Stomach (tissue), 19 donors: ENCODE measurements at places on chromosomes 3 and 15. TPM values are rescaled to one million over a fixed set of nuclear protein-coding genes. Genes with fewer than 3 reads are reported as not detected.

GRCh38 chr3:139312959-139313358 is 30.9 kb upstream of the MRPS22 start:
- no peak for DNase-seq

GRCh38 chr15:73524919-73525318 is 82.0 kb downstream of the REC114 start:
- no peak for DNase-seq

DNA sequence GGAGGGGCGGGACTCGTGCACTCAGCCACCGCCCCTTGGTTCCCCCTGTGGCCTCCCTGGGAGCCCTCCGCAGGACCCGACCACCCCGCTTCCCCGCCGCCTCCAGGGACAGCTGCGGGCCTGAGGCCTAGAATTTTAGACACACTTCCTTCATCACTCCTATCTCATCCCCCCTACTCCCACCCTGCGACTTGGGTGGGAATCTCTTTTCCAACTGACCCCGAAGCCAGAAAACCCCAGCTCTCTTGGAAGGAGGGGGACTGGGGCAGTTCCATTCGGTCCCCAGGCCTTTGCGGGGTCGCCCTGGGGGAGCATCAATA is 289 bp upstream of the TFDP2 start:
- no peak for DNase-seq

GRCh38 chr3:44339181-44340057 is 853 bp downstream of the TCAIM start:
- no peak for DNase-seq

GRCh38 chr3:190595179-190595795 is 81.4 kb downstream of the IL1RAP start:
- no peak for DNase-seq

DNA sequence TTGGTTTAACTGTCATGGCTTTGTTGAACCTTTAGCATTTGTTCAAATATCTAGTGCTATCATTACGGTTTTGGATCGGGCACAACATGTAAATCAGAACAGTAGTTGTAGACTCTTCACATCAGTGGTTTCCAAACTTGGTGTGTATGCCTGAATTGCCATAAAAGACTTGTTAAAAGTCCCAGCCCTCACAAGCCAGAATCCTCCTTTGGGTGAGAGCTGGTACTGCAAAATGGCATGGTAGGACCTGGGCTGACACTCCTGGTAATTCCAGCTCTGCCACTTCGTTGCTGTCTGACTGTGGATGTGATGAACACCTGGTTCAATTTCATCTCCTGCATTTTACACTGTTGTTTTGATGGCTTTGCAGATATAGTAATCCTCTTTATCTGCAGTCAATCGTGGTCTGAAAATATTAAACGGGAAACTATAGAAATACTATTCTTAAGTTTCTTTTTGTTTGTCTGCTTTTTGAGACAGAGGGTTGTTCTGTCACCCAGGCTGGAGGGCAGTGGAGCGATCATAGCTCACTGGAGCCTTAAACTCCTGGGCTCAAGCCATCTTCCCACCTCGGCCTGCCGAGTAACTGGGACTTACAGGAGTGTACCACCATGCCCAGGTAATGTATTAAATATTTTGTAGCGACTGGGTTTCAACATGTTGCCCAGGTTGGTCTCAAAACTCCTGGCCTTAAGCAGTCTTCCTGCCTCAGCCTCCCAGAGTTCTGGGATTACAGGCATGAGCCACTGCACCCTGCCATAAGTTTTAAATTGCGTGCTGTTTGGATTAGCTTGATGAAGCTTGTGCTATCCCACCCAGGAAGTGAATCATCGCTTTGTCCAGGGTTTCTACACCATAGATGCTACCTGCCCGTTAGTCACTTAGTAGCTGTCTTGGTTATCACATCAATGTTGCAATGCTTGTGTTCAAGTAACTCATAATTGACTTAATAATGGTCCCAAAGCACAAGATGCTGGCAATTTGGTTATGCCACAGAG is 61.6 kb downstream of the RAB7A start:
- DNase-seq, result no peak

DNA sequence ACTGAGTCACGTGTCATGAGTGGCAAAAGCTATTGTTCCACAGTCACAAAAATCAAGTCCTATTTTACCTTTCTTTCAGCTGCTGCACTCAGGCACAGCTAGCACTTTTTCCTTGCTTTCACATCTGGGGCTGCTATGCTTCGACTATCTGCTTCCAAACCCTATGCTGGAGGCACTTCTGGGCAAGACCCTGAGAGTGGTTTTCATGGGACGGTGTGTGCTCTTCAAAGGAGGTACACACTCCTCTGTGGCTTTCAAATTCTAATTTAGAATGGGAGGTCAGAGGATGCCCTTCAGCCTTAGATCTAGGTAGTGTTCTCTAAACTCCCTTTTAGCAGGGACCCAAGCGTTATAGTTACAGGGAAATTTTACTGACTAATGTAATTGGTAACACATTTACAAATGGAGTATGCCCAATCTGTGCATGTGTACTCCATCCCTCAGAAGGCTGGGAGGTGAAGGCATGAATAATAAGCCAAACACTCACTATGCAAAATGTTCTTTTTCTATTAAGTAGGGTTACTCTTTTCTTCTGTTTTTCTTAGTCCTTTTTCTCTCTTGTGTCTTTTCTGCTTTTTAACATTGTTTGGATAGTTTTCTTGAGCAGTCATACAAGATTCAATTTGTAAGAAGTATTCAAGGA is 188.3 kb downstream of the LSAMP start:
- no peak for DNase-seq

GRCh38 chr15:93270937-93271467 is 182.0 kb upstream of the RGMA start:
- no peak for DNase-seq

DNA sequence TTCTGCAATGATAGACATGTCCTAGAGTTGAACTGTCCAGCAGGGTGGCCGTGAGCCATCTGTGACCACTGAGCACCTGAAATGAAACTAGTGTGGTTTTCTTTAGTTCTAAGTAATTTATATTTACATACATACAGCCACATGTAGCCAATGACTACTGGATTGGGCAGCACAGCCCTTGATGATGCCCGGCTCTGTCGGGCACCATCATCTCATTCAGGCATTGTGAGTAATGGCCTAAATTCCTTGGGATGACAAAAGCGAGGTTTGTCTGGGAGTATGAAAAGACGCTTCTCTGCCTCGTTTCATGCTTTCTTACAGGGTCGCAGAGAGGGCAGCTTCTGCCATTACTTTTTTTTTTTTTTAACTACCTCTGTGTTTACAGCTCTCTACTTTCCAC is 251.9 kb upstream of the HES1 start:
- no peak for DNase-seq

Gene CPNE4
- total RNA-seq, result 4.1 TPM

Gene SLC2A2
- not detected for total RNA-seq

Gene ACKR4
- 1.0 TPM for total RNA-seq

Gene GOLGA6D
- not detected for total RNA-seq

Gene COL8A1
- total RNA-seq, result 7.2 TPM

Gene RHO
- not detected for total RNA-seq
